ENCODE measurements at places on chromosomes 13 and 19.
A peak's percentile ranks its signal among the peaks of the same experiment; 100 is the strongest.

DNA sequence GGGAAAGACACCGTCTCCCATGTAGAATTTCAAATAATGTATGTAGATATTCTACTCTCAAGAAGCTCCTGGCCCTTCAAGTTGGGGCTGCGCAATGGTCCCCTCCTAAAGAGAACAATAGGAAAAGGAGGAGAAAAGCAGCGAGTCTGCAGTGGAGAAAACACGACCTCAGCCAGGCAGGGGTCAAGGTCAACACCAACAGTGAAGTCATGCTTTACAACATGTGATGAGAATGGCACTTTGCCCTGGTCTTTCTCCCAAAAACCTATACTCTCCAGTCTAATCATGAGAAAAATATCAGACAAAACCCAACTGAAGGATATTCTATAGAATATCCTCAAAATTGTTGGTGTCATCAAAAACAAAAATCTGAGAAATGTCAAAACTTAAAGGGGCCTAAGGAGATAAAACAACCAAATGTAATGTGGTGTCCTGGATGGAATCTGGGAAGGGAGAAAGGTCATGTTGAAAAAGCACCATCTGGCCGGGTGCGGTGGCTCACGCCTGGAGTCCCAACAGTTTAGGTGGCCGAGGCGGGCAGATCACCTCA lies 101.0 kb downstream of the SPACA7 start:
- no peak for DNase-seq

DNA sequence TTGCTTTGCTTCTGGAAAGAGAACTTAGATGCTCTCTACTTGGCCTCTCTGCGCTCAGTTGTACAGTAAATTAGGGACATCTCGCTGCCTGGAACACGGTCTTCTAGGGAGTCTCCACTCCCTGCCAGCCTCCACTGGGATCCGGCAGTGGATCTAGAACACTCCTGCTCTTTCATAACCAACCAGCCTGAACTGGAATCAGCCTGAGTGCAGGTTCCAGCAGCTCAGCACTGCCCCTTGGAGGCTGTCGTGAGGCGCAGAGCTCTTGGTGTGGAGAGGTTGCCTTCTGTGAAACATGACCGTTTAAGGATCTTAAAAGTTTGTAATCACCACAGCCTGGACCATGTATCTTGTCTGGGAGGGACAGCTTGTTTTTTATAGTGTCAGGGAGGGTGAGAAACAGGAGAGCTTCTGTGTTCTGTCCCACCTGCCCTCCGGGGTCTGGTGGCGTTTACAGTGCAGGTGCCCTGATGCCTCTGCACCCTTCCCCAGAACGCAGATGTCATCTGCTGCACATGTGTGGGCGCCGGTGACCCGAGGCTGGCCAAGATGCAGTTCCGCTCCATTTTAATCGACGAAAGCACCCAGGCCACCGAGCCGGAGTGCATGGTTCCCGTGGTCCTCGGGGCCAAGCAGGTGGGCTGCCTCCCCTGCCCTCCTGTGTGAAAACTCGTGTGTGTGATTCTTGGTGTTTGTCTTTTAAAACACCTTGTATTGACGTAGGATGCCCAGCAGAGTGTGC lies 24.8 kb downstream of the UPF1 start:
- no peak for DNase-seq

DNA sequence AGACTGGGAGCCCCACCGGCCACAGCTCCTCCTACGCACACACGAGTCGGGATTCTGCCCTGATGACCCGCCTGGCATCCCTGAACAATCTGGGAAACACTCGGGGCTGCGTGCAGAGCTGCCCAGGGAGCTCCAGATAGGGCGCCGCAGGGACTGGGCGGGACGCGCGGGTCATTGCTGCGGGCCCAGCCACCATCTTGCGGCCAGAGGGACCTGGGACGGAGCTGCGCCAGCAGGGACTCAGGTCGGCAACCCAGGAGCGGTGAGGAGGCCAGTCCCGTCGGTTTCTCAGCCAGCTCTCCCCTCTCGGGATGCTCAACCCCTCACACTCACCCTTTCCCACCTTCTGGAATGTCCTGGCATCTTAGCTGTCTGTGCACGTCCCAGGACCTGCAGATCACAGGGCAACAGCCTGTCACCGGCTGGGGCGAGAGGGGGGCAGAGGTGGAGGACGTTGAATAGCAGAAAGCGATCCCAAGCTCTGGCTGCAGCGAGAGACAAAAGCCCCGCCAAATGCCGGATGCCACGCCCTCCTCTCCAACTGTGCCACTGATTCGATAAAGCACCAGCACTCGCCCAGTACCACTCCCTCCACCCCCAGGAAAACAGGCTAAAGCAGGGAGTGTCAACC lies 20.4 kb upstream of the ZNF91 start:
- peak; percentile 49 for DNase-seq

DNA sequence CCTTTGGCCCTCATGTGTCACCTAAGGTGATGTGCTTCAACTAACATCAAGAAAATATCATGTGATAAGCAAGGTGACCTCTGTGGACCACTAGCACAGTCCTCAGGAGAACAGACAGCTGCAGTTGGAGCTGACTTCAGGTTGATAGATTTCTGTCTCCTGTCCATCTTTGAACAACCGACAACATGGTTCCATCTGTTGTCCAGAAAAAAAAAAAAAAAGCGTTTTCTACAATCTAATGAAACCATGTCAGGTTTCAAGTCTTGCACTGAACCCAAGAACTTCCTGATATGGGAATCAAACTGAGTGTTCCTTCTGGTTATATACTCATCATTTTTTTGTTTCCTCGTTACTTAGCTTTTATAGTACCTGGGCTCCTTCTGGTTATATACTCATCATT lies 75.7 kb downstream of the LHFPL6 start:
- no peak for DNase-seq
